Endothelial cell of umbilical vein (primary cell): ENCODE measurements at places on chromosomes 7 and 10. TPM values are rescaled to one million over a fixed set of nuclear protein-coding genes. Genes with fewer than 3 reads are reported as not detected.

- H3K27ac ChIP-seq: no peak overlapping the region
- H3K36me3 ChIP-seq: no peaks in the 10 kb centered on the region
- no peak for DNase-seq
- no peaks in the 10 kb centered on the region for H3K27me3 ChIP-seq
Observed at GRCh38 chr10:69453795-69454194, 2.5 kb downstream of the TSPAN15 start.

DNA sequence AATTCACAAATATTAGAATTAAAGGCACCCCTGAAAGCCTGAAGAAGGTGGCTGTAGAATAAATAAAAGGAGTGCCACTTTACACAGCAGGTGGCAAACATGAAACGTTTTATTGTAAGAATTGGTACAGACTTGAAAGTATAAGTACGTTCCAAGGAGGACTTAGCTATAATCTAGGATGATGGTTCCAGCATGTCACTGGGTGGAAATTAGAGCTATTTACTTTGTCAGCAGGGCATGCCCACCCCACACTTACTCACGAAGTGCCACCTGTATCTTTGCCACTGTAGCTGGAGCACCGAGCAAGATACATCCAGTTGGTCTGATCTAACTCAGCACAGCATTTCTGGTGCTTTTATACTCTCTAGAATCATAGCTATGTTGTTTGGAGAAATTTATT is 97.8 kb downstream of the GRM8 start:
- no peak overlapping the region for H3K4me3 ChIP-seq
- H3K4me1 ChIP-seq: no peaks in the 10 kb centered on the region
- no peak for DNase-seq
- H3K27me3 ChIP-seq: no peaks in the 10 kb centered on the region
- no peak overlapping the region for H3K27ac ChIP-seq

DNA sequence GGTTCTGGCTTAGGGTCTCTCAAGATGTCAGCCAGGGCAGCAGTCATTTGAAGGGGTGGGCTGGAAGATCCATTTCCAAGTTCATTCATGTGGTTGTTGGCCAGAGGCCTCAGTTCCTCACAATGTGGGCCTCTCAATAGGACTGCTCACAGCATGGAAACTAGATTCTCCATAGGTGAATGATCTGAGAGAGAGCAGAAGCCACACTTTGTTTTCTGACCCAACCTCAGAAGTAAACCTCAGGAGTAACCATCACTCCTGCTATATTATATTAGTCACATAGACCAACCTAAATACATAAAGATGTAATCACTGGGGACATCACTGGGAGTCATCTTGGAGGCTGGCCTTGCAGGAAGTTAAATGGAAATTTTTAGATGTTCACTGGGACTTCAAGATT is 42.2 kb downstream of the GBF1 start:
- DNase-seq: no peak
- no peak overlapping the region for H3K4me3 ChIP-seq
- H3K36me3 ChIP-seq: no peaks in the 10 kb centered on the region
- no peak overlapping the region for H3K27ac ChIP-seq
- peaks cover 2% of the 10 kb centered on the region for H3K4me1 ChIP-seq

Gene CYP2E1
- 0.08 and 0.21 TPM in 2 replicates for polyA plus RNA-seq

DNA sequence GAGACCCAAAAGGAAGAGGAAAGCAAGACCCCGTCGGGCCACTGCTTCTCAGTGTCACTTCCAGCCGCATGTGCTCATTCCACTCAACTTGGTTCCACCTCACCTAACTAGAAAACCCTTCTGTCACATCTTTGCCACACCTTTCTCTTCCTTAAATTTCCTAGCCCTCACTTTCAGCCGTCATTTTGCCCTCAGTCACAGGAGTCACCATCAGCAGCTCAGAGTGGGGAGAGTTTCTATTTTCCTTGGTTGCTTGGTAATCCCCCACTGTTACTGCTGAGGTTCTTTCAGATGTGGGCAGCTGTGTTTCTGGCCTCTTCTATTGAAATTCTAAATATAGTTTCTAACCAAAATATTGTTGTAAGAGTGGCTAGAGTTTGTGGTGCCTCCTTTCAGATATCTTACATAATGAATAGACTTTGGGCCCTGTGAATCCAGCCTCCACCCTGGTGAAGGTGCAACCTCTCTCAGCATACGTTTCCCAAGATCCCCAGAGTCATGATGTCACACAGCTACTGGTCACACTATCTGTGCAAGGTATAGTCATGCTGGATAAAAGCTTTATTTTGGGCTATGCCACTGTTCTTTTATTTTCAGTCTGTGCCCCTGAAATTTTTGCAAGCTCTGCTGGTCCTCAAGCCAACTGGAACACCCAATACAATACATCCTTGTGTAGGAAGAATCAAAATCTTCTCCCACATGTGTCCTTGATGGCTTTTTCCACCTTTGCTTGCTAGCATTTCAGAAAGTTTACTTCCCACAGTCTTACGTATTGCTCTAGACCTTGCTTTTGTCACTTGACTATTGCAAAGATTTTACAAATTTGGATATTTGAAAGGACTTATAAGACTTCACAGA is 9.2 kb downstream of the AGBL3 start:
- H3K36me3 ChIP-seq: peaks cover 3% of the 10 kb centered on the region
- no peaks in the 10 kb centered on the region for H3K27me3 ChIP-seq
- H3K4me3 ChIP-seq: no peak overlapping the region
- H3K4me1 ChIP-seq: peaks cover 25% of the 10 kb centered on the region

GRCh38 chr10:1291178-1292090 is 235.2 kb downstream of the WDR37 start:
- no peaks in the 10 kb centered on the region for H3K27me3 ChIP-seq
- no peak overlapping the region for H3K27ac ChIP-seq
- H3K4me3 ChIP-seq: no peak overlapping the region
- DNase-seq: no peak

Gene ZNF488
- polyA plus RNA-seq: 0.14 and 0.21 TPM in 2 replicates

- DNase-seq: no peak
- peak overlapping the region; percentile 93 for H3K27ac ChIP-seq
- H3K4me3 ChIP-seq: peak overlapping the region; percentile 88
- H3K36me3 ChIP-seq: no peaks in the 10 kb centered on the region
- H3K27me3 ChIP-seq: no peaks in the 10 kb centered on the region
Observed at GRCh38 chr10:31319602-31320549, 860 bp downstream of the ZEB1 start.

DNA sequence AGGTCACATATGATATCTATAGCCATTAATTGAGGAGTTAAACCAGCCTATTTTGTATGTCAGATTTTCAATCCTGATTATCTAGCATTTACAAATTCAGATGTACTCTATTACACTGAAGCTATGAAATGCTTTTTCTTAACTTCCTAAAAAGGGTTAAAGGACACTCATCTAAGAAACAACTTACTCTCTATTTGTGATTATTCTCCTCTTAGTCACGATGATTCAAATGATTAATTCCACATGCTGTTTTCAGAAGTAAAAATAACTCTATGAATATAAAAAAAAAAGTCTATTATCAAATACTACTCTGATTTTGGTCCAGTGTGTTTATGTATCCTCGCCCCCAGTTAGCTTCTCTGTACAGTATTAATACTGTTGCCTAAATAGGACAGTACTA is 1199.9 kb downstream of the GATA3 start:
- no peak overlapping the region for H3K27ac ChIP-seq
- H3K36me3 ChIP-seq: no peaks in the 10 kb centered on the region
- no peak overlapping the region for H3K4me3 ChIP-seq
- DNase-seq: no peak
- H3K4me1 ChIP-seq: no peaks in the 10 kb centered on the region
- no peaks in the 10 kb centered on the region for H3K27me3 ChIP-seq

- H3K4me1 ChIP-seq: no peaks in the 10 kb centered on the region
- no peaks in the 10 kb centered on the region for H3K27me3 ChIP-seq
- DNase-seq: no peak
- H3K4me3 ChIP-seq: no peak overlapping the region
Observed at GRCh38 chr10:78630944-78631838, 437.6 kb upstream of the ZMIZ1 start.

DNA sequence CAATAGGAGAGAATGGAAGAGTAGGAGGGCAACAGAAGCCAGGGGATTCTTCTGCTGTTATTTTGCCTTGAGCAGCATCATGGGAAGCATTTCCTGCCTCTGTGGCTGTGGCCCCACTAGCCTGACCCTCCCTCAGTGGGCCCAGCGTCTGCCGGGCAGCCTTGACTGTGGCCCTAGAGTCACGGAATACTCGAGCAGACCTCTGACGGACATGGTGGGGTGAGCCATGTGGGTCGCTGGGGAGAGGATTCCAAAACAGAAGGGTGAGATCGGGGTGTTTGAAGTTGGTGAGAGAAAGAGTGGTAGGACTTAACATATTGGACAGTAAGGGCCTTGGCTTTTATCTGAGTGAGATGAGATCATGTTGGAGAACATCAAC is 8.3 kb upstream of the PRKAG2 start:
- H3K36me3 ChIP-seq: no peaks in the 10 kb centered on the region
- no peaks in the 10 kb centered on the region for H3K4me1 ChIP-seq
- no peak overlapping the region for H3K4me3 ChIP-seq
- H3K27me3 ChIP-seq: peaks cover 8% of the 10 kb centered on the region
- no peak overlapping the region for H3K27ac ChIP-seq
- no peak for DNase-seq

DNA sequence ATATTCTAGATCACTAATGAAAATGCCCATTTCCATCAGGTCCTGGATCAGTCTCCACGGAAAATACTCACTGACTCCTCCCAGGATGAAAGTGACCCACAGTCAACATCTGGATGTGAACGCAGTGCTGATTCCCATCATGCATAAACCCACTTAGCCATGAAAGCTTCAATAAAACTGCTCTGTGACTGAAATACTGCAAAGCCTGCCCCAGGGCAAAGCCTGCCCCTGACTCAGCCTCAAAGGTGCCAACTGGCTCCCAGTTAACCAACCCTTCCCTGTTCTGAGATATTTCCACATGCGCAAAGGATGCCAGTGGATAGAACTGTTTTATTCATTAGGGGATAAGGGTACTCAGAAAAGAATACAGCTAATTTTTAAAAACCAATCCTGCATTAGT is 24.0 kb downstream of the OSBPL3 start:
- no peaks in the 10 kb centered on the region for H3K36me3 ChIP-seq
- peaks cover 6% of the 10 kb centered on the region for H3K4me1 ChIP-seq
- no peak for DNase-seq
- no peaks in the 10 kb centered on the region for H3K27me3 ChIP-seq
- no peak overlapping the region for H3K4me3 ChIP-seq

- H3K4me3 ChIP-seq: no peak overlapping the region
- DNase-seq: no peak
- no peaks in the 10 kb centered on the region for H3K27me3 ChIP-seq
- peaks cover 8% of the 10 kb centered on the region for H3K36me3 ChIP-seq
- H3K4me1 ChIP-seq: peaks cover 23% of the 10 kb centered on the region
Observed at GRCh38 chr10:43162604-43163003, 24.4 kb downstream of the CSGALNACT2 start.

DNA sequence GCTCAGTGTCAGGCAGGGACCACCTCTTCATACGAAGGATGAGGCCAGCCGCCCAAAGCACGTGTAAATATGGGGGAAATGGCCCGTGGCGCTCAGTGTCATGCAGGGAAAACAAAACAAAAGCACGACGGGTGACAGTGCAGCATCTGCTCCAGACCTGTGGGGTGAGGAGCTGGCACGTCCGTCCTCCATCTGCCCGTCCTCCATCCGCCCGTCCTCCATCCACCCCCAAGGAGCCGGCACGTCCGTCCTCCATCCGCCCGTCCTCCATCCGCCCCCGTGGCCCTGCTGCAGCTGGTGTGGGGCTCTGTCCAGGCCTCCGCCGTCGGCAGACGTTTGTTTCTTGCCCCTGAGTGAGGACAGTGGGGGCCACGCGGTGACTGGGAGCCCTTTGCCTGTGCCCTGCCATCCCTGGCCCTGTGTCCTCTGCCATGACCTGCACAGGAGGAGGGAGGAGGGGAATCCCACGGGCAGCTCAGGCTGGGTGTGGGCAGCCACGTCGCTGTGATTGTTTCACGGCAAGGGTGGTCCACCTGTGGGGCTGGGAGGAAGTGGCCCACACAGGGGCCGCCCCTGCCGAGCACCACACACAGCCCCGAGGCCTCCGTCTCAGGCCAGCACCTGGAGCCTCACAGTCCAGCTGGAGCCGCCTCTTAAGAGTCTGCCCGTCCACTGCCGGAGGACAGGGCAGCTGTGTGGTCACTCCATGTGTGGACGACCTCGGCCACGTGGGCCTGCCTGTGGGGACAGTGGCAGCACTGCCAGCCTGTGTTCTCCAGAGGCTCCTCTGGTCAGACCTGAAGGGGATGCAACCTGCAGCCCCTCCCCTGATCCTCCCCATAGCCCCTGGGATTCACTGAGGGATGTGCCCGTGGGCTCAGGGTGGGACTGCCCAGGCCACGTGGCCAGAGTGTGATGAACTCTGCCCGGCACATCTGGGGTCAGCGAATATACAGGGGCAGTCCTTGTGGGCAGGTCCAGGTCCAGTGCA is 38.2 kb upstream of the DPYSL4 start:
- no peaks in the 10 kb centered on the region for H3K4me1 ChIP-seq
- no peaks in the 10 kb centered on the region for H3K36me3 ChIP-seq
- no peak overlapping the region for H3K4me3 ChIP-seq
- no peaks in the 10 kb centered on the region for H3K27me3 ChIP-seq
- no peak for DNase-seq

DNA sequence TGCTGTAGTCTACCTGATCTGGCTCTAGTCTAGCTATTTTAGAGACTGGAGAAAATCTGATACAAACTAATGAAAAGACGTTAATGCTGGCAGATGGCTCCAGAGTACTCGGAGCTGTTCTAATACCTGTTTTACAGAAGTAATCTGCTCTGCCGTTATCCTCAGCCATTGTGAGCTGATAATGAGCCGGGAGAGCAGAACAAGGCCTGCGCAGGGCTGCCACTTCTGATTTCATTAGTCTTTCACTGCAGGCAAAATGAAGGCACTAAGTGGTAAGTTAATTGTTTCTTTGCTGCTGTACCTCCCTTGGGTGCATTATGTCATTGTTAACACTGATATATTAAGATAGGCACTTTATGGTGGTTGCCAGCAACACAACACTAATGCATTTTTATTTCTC is 456.4 kb upstream of the PFKP start:
- H3K4me1 ChIP-seq: no peaks in the 10 kb centered on the region
- no peak overlapping the region for H3K27ac ChIP-seq

Gene EIF4H
- polyA plus RNA-seq: 334 and 406 TPM in 2 replicates

- H3K4me1 ChIP-seq: peaks cover 12% of the 10 kb centered on the region
- H3K36me3 ChIP-seq: no peaks in the 10 kb centered on the region
- H3K27me3 ChIP-seq: no peaks in the 10 kb centered on the region
- peak; percentile 51 for DNase-seq
- H3K4me3 ChIP-seq: peak overlapping the region; percentile 80
Observed at GRCh38 chr7:149027611-149028345, 527 bp downstream of the PDIA4 start.

Gene SPDYE16
- 0.03 and 0.24 TPM in 2 replicates for polyA plus RNA-seq
